ENCODE measurements at places on chromosomes 3 and 15.

GRCh38 chr3:65953301-65953812 is 85.4 kb downstream of the MAGI1 start:
- no peak for DNase-seq

- DNase-seq: no peak
These were observed 58.6 kb downstream of the PRICKLE2 start for GRCh38 chr3:64166584-64167162.

- DNase-seq: no peak
These were observed 434.5 kb upstream of the RGMA start for GRCh38 chr15:93523481-93523880.

DNA sequence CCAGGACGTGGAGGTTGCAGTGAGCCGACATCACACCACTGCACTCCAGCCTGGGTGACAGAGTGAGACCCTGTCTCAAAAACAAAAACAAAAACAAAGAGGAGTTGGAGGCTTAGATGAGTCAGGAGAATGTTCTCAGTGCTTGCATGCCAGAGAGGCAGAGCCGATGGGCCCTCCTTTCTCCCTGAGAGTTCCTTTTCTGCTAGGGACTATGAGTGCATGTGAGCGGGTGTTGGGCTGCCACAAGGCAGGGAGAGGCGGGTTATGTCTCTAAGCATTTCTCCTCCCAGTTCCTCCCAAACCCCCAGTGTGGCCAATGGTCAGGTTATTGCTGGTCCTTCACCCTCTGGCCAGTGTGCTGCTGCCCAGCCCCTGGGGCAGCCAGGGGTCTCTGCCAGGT is 45.1 kb downstream of the RTP1 start:
- no peak for DNase-seq

- no peak for DNase-seq
These were observed 27.4 kb downstream of the SLC7A14 start for GRCh38 chr3:170558427-170558826.

GRCh38 chr3:185825006-185825638 is at the start of gene IGF2BP2:
TSS of gene IGF2BP2 (minus strand) at chr3:185825042. CDS start at chr3:185824960, 82 bp downstream.
- peak; percentile 40 for DNase-seq

DNA sequence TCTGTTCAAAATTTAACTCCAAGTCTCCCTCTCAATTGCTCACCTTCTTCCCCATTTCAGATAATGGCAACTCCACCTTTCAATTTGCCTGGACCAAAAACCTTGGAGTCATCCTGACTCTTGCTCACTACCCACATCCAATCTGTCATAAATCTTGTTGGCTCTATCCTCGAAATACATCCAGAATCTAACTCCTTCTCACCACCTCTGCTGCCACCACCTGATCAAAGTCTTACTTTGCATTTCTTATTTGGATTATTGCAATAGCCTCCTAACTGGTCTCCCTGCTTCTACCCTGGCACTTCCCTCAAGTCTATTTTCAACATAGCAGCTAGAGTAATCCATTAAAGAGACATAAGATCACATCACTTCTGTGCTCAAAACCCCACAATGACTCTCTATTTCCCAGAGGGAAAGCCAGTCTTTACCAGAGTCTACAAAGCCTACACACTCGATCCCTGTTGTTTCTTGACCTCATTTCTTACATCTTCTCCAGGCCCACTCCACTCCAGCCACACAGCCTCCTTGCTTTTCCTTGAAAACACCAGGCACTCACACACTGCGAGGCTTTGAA is 86.6 kb downstream of the GPR156 start:
- peak; percentile 69 for DNase-seq

GRCh38 chr3:18207226-18207625 is 217.9 kb downstream of the SATB1 start:
- DNase-seq: no peak

GRCh38 chr15:40466426-40467260 is 4.1 kb upstream of the CHST14 start:
- DNase-seq: no peak

DNA sequence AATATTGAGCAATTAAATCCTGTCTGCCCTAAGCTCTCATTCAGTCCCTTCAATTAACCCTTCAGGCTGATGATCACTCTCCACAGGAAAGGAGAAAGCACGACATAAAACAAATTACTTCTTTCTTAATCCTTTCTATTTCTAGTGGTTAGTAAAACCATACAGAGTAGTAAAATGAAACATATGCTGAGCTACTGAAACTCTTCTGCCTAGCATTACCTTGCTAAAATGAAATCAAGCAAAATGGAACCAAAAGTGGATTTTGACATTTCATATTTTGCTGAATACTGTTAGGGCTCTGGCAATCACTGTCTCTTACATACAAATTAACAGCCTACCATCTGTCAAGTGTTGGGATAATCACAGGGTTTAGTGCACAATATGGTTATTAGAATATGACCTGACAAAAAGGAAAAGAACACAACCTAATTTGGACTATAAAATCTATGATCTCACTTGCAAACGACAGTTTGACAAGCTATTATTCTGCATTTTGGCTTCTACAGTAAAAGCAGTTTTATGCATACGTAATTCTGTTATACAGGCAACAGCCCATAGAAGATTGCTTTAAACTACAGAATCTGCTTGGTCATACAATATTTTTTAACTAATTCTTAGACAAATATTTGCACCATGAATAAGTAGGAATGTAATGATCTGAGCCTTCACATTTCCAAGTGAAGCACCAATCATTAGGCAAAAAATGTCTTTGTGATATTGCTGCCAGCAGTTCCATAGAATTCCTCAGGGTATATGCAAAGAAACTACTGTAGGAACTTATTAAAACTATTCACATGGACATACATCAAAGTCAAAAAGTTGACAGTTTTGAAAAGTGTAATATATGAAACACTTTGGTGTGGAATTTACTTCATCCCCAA is 105.0 kb downstream of the FHIT start:
- no peak for DNase-seq

DNA sequence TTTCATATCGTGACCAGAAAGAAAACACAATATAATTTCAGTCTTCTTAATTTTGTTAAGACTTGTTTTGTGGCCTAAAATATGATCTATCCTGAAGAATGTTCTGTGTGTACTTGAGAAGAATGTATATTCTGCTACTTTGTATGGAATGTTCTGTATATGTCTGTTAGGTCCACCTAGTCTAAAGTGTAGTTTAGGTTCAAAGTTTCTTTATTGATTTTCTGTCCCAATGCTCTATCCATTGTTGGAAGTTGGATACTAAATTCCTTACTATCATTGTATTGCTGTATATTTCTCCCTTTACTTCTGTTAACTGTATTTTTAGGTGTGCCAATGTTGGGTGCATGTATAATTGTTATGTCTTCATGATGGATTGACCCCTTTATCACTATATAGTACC is 21.2 kb downstream of the OR5AC2 start:
- no peak for DNase-seq

DNA sequence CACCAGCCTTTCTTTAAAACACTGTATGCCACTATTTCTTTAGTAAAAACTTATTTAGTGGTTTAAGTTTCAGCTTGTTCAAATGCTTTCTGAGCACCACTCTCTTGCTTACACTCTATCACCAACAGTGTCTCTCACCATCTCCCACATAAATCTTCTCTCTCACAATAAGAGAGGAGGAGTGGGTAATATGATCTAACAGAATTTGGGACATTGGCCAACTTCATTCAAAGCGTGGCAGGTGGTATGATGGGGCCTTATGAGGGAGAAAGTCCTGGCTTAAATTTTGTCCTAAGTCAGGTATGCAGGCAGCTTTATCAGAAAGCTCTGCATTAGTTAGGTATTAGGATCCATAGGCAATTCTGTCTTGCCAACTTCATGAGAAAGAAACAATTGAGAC is 1132.5 kb downstream of the TUSC7 start:
- DNase-seq: no peak

GRCh38 chr3:28212681-28213080 is 28.7 kb upstream of the CMC1 start:
- DNase-seq: no peak

DNA sequence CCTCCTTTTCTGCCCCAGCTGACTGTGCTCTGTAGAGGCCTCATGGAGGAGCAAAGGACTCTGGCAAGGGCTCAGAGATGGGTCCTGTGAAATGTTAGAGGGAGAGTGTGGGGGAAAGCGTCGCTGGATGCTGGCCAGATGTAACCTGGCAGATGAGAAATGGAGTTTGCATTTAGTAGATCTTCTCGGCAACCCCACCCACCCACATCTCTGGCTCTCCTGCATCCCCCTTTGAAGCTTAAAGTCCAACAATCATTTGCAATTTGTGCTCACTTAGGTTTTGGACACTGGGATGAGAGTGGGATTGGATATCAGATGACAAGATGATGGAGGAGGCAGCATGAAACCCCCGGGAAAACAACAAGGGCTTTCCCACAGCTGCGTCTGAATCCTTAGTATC is 523.6 kb upstream of the MCTP2 start:
- DNase-seq: no peak

- no peak for DNase-seq
These were observed 14.1 kb downstream of the ACAA1 start for GRCh38 chr3:38122712-38123290.

DNA sequence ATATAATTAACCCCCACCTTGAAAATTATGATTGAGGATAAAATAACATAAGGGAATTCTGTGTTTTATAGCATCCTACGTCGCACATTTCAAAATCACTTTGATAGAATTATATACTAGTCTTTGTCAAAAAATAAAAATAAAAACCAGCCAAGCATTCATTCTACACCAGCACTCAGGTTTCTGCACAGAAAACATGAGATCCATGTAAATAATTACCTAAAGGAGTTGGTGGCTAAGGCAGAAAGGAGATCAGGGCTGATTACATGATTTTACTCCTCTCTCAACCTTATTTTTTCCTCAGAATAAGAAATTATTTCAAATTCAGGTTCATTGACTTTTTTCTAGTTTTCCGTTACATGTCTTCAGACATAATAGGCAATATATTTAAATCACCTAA is 194.5 kb downstream of the PLCH1 start:
- no peak for DNase-seq

DNA sequence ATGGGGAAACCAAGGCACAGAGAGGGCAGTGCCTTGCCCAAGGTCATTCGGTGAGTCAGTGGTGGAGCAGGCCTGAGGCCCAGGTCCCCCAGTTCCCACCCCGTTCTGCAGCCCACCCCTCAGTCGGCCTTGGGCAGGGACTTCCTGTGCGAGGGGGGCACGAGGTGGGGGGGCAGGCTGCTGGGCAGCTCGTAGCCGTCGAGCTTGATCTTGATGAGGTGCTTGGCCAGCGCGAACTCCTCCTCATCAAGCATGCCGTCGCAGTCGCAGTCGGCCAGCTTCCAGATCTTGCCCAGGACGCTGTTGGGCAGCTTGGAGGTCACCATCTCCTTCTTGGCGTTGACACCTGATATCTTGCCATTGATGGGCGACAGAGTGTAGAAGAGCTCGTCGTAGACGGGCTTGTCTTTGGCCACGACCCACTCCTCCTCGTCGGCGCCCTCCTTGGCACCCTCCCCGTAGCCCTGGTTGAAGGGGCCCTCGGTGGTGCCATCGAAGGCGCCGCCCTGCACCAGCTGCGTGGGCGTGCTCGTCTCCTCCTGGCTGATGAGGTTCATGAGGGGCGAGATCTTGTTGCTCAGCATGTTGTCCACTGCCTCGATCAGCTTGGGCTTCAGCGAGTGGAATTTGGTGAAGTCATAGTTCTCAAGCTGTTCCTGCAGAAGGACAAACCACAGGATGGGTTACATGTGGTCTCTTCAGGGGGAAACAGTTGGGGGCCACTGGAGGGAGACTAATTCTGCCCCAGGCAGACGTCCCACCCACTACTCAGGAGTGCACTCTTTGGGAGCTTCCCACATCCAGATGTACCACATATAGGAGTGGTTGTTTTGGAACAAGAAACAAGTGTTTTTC is 6.9 kb upstream of the SPTBN5 start:
- no peak for DNase-seq

- DNase-seq: no peak
These were observed 83.0 kb downstream of the PDCD6IP start for GRCh38 chr3:33881156-33882064.

DNA sequence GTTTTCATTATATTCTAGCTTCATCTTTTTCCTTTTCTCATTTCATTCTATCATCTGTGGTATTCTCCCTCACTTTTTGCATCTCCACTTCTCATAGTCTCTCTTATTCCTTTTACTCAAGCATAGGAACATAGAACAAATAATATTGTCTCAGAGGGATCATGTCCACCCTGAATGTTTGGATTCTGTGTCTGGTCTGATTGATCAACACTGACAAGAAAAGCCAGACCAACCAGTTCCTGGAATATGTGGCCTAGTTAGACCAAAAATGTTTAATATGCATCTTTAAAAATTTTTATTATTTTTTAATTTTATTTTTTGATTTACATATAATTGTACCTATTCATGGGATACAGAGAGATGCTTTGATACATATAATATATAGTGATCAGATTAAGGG is 212.0 kb upstream of the ALCAM start:
- no peak for DNase-seq

- DNase-seq: no peak
These were observed 56.2 kb upstream of the AKAP13 start for GRCh38 chr15:85324202-85324601.

DNA sequence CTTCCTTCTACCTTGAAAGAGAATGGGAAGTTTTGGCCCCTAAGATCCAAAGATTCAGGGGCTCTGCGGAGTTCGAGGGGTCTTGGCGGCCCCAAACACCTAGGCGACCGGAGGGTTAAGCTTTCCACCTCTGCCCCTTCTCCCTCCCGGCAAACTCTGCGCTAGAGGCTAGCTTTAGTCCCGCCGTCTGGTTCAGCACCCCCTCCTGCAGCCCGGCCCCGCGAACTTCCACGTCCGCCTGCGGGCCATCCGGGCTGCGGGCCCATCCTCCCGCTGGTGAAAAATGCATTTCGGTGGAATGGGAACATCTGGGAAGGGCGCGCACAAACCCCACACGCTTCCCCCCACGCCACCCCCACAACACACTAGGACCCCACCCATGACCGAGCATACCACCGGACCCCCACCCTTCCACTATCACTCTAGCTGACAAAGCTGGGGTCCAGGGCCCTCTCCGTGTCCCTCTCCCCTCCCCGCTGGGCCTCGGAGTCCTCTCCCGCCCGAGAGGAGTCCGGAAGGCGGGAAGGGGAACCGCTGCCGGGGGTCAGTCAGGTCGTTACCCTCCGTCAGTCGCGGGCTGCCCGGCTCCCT is 1.0 kb downstream of the SHOX2 start:
- DNase-seq: no peak

DNA sequence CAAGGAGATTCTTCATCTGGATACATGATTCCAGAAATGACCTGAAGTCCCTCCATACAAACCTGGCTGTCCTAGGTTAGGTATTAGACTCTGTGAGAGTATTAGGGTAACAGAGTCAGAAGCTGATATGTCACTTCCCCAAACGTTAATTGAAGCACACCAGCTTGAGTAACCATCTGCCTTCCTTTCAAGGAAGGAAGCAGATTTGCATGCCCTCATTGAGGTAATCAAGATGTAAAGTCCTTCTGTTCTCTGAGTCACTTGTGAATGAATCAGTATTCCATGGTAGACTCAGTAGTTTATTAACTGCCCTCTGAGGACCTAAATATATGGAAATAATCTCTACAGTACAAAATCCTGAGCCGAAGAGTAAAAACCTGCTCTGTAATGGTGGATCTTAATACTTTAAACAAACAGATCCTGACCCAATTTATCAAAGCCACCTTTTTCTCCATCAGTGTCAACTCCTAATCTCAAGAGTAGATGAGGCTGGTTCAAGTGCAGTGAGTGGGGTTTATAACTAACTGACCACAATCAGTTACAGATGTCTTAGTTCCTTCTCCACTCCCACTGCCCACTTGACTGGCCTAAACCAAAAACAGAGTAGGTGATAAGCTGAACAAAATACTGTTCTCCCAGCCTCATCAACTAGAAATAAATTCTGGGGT is 246.2 kb upstream of the CHRM5 start:
- no peak for DNase-seq

GRCh38 chr3:167918008-167918596 is 177.6 kb downstream of the GOLIM4 start:
- DNase-seq: no peak

- peak; percentile 85 for DNase-seq
These were observed 78.2 kb downstream of the CMSS1 start for GRCh38 chr3:99895703-99896441.

Measured in SW 1271 (cell line).